ENCODE measurements at places on chromosomes 6 and 20. TPM values are rescaled to one million over a fixed set of nuclear protein-coding genes. Genes with fewer than 3 reads are reported as not detected.

Gene DDRGK1
- 111 TPM for total RNA-seq

Gene RUNX2
- total RNA-seq: 2.6 TPM

Gene HLA-DOB
- 0.88 TPM for total RNA-seq

Gene RAB32
- 30.3 TPM for total RNA-seq

Gene CNBD2
- 4.3 TPM for total RNA-seq

Gene KIF6
- total RNA-seq: not detected

Gene SYNE1
- total RNA-seq: 23.1 TPM

Gene MDFI
- total RNA-seq: not detected

Gene MMP24
- total RNA-seq: 1.3 TPM

Gene FOXP4
- total RNA-seq: 36.5 TPM

Gene ASIP
- total RNA-seq: not detected

Gene SPTLC3
- 18.5 TPM for total RNA-seq

Gene CNR1
- total RNA-seq: 3.1 TPM

Gene GSTA3
- not detected for total RNA-seq

Gene MICB
- total RNA-seq: 4.7 TPM

Gene LRRC73
- 3.3 TPM for total RNA-seq

Gene DEFB132
- not detected for total RNA-seq

Gene ADGRF4
- 0.57 TPM for total RNA-seq

Gene BTN1A1
- not detected for total RNA-seq

Gene SLC26A8
- not detected for total RNA-seq

Gene C6orf52
- total RNA-seq: not detected

Gene ULBP2
- total RNA-seq: not detected

Gene HMGCLL1
- not detected for total RNA-seq

Gene HLA-DRB1
- total RNA-seq: 260 TPM

Gene GPR63
- 1.1 TPM for total RNA-seq

Gene TXLNB
- total RNA-seq: 1.0 TPM

Gene TRIM31
- total RNA-seq: 56.9 TPM

Gene NECAB3
- total RNA-seq: 116 TPM

Gene TUBB2B
- 7.4 TPM for total RNA-seq

Gene ZC3H12D
- 32.2 TPM for total RNA-seq

Gene PGC
- not detected for total RNA-seq

Gene POFUT1
- 42.9 TPM for total RNA-seq

Gene FERMT1
- 15.1 TPM for total RNA-seq

Gene HSPA12B
- total RNA-seq: 4.3 TPM

Gene ADGB
- total RNA-seq: not detected

Gene CNKSR3
- 34.5 TPM for total RNA-seq

Gene NR2E1
- total RNA-seq: not detected

Gene IRF4
- 6.4 TPM for total RNA-seq

Gene TTK
- 2.5 TPM for total RNA-seq

Gene PLAGL1
- 21.5 TPM for total RNA-seq

Gene KIAA1755
- total RNA-seq: 0.35 TPM

Gene E2F3
- 4.2 TPM for total RNA-seq

Gene TP53TG5
- not detected for total RNA-seq

Gene CBLN4
- not detected for total RNA-seq

Gene UBE2C
- total RNA-seq: 24.8 TPM

Gene BCLAF1
- 639 TPM for total RNA-seq

Gene ADGRG6
- total RNA-seq: 35.0 TPM

Gene DSP
- total RNA-seq: 211 TPM

Gene FAM83C
- total RNA-seq: not detected

Gene BMP7
- total RNA-seq: not detected

Gene ZNF165
- total RNA-seq: 8.3 TPM

Gene BMP5
- total RNA-seq: 3.7 TPM

Gene LY6G6D
- total RNA-seq: not detected

Gene KIAA0408
- 4.1 TPM for total RNA-seq

Gene ZSCAN23
- 1.6 TPM for total RNA-seq

Gene FAM184A
- 11.9 TPM for total RNA-seq
